Stimulated activated CD8-positive, alpha-beta memory T cell treated with anti-CD3 and anti-CD28 coated beads, Interleukin-7, amount 100 ng/mL, for 24 hours (primary cell): ENCODE measurements at places on chromosomes 1 and 21.

DNA sequence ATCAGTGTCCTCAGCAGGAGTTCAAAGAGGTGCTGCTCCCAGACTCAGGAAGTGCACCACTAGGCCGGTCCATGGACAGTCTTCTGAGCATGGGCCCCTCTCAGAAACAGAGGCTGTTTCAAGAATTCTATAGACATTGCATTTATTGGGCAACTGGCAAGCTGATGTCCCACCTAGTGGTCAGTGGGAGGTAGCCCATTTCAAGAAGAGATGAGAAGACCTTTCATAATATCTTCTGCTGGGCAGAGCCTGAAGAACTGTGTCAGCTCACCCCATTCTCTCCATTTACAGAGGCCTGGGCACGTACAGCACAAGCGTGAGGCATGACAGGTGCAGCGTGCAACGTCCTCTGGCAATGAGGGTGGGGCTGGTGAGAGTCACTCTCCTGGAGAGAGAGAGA, 216.0 kb downstream of the DYRK1A start:
- no peak for DNase-seq

DNA sequence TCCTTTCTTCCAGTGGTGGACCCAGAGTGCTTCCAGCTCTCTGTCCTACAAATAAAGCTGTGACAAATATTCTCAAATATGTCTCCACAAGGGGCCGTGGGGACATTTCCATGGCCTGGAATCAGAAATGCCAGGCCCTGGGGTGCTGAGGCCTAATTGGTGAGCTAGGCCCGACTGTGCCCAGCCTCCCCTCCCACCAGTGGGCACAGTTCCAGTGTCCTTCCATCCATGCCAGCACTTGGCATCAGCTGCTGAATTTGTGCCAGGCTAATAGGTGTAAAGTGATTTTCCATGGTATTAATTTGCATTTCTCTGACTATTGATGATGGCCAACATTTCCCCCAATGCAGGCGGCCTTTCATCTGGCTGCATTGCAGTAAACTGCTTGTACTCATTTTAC, 48.5 kb upstream of the B3GALT5 start:
- DNase-seq, result no peak

- no peak for DNase-seq
Observed at GRCh38 chr1:78715181-78715661, 65.6 kb downstream of the IFI44 start.

GRCh38 chr1:216600730-216601609, 122.3 kb downstream of the ESRRG start:
- no peak for DNase-seq

DNA sequence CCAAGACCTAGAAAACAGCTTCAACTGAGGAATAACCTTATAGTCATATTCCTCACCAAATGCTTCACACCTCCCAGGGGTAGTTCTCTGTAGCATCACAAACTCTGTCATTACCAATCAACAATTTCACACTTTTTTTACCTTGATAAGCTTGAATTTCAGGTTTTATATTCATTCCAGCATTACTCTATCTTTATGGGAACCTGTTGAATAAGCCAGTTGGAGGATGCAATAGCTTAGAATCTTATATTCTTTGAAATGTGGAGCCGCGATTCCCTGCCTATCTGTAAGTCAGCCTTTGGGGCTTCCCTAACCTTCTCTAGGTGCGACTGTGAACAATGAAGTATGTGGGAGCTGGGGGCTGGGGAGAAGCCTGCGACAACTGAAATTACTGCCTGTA, 145.4 kb downstream of the GREM2 start:
- DNase-seq, result no peak

DNA sequence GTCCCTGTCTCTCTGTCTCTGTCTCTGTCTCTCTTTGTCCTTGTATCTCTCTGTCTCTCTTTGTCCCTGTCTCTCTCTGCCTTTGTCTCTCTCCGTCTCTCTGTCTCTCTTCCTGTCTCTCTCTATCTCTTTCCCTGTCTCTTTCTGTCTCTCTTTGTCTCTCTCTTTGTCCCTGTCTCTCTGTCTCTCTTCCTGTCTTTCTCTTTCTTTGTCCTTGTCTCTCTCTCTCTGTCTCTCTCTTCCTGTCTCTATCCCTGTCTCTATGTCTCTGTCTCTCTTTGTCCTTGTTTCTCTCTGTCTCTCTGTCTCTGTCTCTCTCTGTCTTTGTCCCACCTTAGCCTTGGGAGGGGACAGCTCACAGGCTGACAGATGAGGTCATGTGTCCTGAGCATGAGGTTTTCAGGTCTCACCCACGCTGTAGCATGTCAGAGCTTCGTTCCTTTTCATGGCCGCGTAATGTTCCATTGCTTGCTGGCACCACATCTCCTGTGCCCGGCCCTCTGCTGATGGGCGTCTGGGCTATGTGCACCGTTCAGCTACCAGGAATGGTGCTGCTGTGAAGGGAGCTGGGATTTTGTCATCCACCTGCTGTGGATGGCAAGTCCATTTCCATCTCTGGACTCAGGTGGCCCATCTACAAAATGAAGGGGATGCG, 27.6 kb downstream of the TP73 start:
- DNase-seq, result no peak

DNA sequence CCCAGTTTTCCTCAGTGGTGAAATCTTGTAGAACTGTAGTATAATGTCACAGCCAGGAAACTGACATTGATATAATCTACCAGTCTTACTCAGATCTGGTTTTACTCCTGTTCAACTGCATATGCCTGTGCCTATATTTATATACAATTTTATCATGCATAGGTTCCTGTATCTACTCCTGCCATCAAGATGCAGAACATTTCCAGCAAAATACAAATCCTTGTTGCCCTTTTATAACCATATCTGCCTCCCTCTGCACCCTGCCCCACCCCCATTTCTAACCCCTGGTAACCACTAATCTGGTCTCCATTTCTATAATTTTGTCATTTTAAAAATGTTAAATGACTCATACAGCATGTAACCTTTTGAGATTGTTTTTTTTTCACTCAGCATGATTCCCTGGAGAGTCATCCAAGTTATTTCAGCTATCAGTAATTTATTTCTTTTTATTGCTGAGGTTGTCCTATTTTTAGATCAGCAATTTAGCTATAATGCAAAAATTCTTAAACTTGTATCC, 8.1 kb downstream of the UTP25 start:
- DNase-seq, result no peak

DNA sequence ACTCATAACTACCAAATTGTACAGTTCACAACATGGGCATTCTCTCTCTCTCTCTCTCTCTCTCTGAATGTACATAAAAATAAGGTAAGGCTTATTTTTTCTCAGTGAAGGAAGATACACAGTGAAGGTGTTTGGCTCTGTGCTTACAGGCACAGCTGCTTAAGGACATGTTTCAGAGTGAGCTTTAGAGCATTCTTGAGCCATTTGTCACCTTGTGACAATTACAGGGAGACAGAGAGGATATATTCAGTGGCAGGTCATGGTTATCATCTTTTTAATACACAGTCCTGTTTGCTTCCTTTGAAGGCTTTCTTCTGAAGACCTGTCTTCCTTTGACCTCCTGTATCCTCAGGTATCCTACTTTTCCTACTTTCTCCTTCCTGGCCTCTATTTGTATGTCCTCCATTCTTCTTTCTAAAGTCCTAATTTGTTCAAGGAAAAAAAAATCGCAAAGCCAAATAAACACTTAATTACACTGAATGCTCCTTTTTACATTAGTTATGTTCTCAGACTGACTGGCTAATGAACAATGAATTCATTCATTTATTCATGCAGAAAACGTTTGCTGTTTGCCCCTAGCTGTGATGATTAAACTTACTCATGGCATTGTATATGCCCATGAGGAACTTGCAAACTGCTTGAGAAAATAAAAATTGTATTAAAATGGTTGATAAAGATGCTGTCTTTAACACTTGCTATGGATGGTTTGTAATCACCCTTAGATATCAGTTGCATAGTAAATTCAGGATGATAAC, 33.4 kb downstream of the HSD17B7 start:
- DNase-seq, result no peak

GRCh38 chr1:22935433-22935832, 37.2 kb downstream of the LACTBL1 start:
- no peak for DNase-seq

DNA sequence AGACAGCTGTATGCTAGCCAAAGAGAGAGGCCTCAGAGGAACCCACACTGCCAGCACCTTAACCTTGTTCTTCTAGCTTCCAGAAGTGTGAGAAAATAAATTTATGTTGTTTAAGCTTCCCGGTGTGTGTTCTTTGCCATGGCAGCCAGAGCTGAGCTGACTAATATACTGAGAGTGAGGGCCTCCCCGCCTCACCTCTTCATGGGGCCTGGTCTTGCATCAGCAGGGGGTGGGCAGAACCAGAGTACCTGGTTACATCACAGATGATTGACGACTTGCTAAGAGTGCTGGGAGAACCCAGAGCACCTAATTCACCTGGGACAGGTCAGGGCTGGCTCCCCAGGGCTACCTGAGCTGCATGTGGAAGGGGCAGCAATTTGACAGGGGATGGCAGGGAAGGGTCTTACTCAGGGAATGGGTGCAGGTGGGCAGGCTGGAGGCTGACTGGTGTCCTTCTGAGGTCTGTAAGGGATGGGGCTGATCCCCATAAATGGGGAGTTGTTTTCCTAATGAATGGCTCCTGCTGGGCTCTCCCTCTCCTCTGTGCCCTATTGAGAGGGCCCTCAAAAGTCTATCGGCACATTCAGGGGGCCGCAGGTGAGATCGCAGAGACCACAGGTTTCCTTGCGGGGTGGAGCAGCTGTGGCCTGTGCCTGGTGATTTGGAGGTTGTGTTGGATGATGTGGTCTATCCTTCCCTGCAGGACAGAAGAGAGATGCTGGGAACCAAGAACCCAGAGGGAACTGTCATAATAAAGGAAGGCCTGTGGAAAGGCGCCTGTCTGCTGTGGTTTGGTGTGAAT, 60.6 kb upstream of the ETV3 start:
- no peak for DNase-seq

- DNase-seq, result no peak
Observed at GRCh38 chr1:31381394-31382294, 8.8 kb upstream of the FABP3 start.

GRCh38 chr21:38733972-38734546, 71.7 kb upstream of the ETS2 start:
- peak; percentile 62 for DNase-seq

DNA sequence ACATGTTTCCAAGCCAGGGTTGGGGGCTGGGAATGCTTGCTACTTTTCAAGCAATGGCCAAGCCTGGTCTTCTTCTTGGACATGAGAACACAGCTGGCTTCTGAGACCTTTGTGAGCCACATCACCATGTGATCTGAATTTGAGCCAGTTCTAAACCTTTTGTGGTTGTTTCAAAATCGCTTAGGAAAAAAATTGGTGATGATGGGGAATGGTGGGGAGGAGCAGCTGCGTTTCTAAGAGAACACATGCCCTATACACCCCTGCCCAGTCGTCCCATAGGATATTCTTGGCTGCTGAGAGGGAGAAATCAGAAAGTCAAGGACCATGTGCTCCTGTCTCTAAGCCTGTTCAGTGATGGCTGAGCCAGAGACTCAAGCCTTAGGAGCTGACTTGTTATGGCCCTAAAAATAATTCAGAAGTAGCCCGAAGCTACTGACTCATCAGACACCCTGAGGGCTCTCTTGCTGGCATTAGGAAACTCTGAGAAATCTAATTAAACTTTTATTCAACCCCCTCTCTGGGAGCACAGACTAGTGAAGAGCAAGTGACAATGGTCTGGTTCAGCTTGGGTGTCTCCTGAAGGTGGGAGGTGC, 30.5 kb downstream of the CCDC185 start:
- no peak for DNase-seq

DNA sequence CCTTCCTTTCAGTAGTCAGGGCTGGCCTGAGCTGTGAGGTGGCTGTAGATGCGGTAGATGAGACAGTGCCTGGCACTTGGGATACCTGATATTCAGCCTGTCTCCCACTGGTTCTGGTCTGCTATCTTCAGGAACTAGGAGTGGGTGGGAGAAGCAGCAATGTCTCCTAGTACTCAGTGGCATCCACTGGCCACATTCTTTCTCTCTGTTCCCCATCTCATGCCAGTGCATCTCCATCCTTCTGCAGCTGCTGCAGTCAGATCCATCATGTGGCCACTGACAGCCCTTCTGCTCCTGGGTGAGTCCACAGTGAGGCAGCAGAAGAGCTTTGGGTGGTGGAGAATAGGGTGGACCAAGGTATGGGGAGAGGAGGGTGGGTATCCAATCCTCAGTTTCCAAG, 1.1 kb downstream of the FCRLB start:
- no peak for DNase-seq

DNA sequence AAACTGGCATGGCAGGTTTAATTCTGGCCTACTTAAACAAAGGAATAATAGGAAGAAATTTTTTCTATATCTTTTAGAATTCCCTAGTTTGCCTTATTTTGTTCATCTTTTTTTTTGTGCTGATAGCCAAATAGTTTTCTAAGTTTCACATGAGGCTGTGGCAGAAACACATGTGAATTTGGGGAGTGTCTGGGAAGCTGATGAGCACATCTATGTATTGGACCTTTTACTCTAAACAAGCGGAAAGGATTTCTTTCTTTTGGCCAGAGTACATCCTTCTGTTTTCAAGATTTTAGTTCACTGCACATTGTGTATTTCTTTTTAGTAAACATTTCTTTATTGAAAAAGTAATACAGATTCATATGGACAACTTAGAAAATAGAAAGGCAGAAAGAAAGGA, 5.6 kb downstream of the EEIG2 start:
- no peak for DNase-seq

- DNase-seq, result no peak
Observed at GRCh38 chr1:147201276-147201675, 23.9 kb downstream of the FMO5 start.

GRCh38 chr1:61741711-61742619, at the start of gene PATJ:
Gene PATJ (plus strand): TSS chr1:61742480. CDS start chr1:61762893, 20,413 bp downstream.
- DNase-seq, result no peak

GRCh38 chr1:57061369-57061768, 95.6 kb upstream of the C8B start:
- no peak for DNase-seq

DNA sequence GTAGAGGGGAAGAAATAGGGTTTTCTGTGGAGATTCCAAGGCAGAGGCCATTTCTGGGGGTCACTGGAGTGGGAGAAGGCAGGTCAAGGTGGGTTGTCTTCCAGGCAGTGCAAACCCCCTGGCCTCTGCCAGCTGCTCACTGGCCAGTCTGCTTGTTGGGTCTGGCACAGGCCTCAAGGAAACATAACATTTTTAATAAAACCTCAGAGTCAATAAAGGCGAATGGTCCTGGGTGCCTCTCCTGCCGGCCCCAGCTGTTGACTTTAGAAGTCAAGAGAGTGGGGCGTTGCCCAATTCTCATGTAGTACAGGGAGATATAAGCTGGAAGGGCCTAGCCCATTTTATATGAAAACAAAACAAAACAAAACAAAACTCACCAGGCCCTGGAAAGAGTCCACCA, 36.6 kb downstream of the RUNX3 start:
- DNase-seq, result no peak

- DNase-seq, result no peak
Observed at GRCh38 chr1:192513697-192514096, 61.9 kb upstream of the RGS1 start.

- no peak for DNase-seq
Observed at GRCh38 chr1:193706766-193707165, 520.4 kb upstream of the B3GALT2 start.
